ENCODE measurements at places on chromosomes 6 and 20.

DNA sequence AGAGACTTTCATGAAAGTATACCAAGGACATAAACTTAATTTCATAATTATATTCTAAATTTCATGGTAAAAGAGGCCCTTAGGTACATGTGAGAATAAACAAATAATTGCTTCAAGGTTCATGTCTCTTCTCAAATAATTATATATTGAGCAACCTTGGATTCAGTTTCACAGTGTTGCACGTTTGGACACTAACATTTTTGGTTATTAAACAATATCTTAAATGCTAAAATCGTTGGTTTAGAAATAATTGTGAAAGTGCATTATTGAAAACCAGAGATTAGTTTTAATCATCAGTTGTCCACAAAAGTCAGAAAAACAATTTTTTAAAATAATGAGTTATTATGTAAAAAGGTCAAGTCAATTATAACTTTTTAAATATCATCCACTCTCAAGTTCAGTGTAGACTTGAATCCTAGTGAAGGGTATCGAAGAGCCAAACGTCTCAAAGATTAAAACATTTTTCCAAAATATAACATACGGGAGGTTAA, 227.1 kb upstream of the DEFB112 start:
- DNase-seq: no peak

- DNase-seq: no peak
Observed at GRCh38 chr6:21189759-21190158, 403.8 kb upstream of the SOX4 start.

- DNase-seq: no peak
Observed at GRCh38 chr6:37530297-37530696, 30.6 kb upstream of the CCDC167 start.

GRCh38 chr6:130105996-130106704, 87.8 kb downstream of the L3MBTL3 start:
- DNase-seq: no peak

- no peak for DNase-seq
Observed at GRCh38 chr6:30963641-30964040, 19.9 kb upstream of the MUC21 start.

- peak; percentile 18 for DNase-seq
Observed at GRCh38 chr20:45087097-45087790, 13.7 kb downstream of the KCNS1 start.

GRCh38 chr6:49513153-49513989, 13.6 kb downstream of the GLYATL3 start:
- peak; percentile 51 for DNase-seq

- no peak for DNase-seq
Observed at GRCh38 chr6:125169058-125169457, 15.5 kb downstream of the TPD52L1 start.
